NCI-H1417 treated with DMSO at 0.1 percent for 48 hours (cell line): ENCODE measurements at places on chromosomes 5 and 9.

DNA sequence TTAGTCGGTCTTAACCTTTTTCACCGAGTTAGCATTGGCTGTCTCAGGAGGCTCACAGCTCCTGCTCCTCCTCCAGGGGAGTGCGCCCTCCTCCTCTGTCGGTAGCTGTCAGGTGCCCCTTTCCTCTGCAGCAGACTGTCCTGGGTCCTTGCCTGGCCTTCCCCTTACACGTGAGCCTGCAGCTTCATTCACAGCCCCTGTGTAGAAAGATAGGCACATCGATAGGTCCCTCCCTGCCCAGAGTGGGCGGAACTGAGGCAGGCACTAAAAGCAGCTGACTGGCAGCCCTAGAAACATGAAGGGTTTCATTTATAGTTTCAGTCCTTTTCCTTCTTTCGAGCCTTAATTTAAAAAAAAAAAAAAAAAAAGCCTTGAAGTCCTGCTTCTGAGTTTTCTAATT, 17.2 kb downstream of the TENT4A start:
- DNase-seq: no peak

- DNase-seq: no peak
Observed at GRCh38 chr5:151184316-151185042, 26.9 kb upstream of the ANXA6 start.

GRCh38 chr5:140996060-140996459, 29.8 kb downstream of the PCDHAC2 start:
- no peak for DNase-seq

DNA sequence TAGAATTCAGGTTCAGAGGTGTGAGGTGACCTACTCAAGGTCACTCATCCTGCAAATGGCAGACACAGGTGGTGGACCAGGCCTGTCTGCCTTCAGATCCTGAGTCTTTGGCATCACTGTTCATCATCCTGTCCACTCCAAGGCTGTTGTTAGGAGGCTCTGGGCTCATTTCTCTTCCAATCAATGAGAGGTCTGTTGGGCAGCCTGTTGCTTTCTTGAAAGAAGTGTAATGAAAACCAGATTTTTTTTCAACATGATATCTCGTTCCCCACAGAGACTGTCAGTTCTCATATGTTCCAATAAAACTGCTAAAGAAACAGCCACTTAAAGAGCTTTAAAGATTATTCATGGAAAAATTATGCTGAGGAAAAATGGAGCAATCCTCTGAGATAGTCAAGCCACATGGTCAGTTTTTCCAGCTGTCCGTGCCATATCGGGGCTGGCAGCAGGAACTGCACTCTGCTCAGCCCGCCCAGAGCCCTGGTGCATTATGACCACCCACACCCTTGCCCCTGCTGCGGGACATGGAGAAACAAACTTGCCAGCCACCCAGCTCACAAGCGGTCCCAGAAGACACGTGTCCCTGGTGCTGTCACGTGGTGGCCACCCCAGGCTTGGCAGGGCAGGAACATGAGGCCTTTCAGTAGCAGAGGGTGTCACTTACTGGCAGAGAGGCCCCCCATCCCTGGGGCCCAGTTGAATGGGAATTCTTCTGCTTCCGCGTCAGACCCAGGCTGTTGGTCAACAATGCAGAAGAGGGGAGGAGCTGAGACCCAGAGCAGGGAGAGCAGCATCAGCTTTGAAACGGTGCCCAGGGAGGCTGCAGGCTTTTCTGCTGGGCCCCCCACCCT, 63.7 kb upstream of the ANGPTL2 start:
- no peak for DNase-seq

GRCh38 chr5:126866851-126867636, 90.1 kb downstream of the LMNB1 start:
- DNase-seq: no peak

GRCh38 chr9:93107825-93108161, 11.8 kb downstream of the CARD19 start:
- no peak for DNase-seq

- DNase-seq: no peak
Observed at GRCh38 chr5:96300976-96301375, 132.1 kb downstream of the PCSK1 start.
